Right lobe of liver (tissue), 6 donors: ENCODE measurements at places on chromosomes 1 and 21. TPM values are rescaled to one million over a fixed set of nuclear protein-coding genes. Genes with fewer than 3 reads are reported as not detected.

- DNase-seq, result no peak
Measured at GRCh38 chr1:15833842-15834405, 13.6 kb upstream of the SPEN start.

DNA sequence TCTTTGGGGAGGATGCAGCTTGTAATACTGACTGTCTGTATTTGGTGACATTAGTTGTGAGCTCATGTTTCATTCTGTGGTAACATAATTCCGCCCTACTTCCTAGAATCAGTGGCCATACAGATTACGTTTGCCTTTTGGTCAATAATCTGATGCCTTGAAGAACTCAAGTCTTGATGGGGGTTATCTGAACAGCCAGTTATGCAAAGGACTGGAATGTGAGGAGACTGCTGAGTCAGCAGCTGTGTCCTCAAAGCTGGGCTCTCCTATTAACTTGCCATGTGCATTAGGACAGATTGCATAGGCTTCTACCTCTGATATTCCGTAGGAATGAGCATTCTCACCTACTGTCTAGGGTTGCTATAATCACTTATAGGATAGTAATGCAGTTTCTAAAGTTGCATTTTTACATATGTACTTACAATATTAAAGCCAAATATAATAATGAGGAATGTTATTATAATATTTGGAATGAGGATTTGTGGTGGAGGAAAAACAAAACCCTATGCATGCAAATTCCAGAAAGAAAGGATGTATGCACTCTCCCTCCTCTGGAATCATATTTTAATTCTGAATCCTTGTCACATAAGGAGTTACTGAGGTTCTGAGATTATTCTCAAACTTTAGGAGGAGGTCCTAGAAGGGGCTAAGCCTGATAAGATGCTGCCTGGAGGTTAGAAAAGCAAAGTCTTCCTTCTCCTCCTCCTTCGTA is 116.0 kb downstream of the NOS1AP start:
- no peak for DNase-seq

DNA sequence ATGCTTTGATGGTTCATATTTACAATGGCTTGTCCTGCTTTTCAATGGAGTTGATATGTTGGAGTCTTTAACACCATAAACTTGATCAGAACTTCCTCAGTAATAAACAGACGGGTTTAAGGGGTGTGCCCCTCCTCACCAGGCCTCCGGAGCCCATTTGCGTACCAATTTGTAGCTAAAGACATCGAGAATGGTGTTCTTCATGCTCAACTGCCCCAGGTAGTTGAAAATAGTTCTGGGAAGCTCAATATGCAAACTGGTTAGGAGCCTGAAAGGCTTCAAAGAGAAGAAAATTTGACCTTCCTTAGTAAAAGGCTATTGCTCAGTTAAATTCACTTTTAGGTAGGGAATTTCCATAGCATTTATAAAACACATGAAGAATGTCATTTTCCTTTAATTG is 68.1 kb upstream of the RRP15 start:
- no peak for DNase-seq

GRCh38 chr1:19427087-19427781 is 58.1 kb downstream of the CAPZB start:
- no peak for DNase-seq

Gene DPT
- 2.2 TPM for total RNA-seq

DNA sequence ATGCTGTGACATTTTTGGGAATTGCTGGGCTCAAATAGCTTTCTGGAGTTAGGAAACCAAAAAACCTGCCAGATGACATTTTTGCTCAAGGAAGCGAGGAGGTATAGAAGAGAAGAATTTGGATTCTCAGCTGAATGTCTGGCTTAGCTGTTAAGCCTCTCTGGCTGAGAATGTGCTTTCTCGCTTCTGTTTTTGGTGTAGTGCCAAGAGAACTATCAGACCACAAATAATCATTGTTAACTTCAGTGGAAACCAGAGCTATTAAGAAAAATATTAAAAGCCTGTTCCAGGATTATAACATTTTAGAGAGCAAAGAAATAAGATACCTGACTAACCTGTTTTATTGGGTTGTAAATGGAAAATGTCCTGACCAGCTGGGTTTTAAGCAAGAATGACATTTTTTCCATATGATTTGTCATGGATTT is 39.5 kb upstream of the DIPK1A start:
- DNase-seq, result no peak

GRCh38 chr1:192379554-192379953 is 62.8 kb downstream of the RGS21 start:
- no peak for DNase-seq

DNA sequence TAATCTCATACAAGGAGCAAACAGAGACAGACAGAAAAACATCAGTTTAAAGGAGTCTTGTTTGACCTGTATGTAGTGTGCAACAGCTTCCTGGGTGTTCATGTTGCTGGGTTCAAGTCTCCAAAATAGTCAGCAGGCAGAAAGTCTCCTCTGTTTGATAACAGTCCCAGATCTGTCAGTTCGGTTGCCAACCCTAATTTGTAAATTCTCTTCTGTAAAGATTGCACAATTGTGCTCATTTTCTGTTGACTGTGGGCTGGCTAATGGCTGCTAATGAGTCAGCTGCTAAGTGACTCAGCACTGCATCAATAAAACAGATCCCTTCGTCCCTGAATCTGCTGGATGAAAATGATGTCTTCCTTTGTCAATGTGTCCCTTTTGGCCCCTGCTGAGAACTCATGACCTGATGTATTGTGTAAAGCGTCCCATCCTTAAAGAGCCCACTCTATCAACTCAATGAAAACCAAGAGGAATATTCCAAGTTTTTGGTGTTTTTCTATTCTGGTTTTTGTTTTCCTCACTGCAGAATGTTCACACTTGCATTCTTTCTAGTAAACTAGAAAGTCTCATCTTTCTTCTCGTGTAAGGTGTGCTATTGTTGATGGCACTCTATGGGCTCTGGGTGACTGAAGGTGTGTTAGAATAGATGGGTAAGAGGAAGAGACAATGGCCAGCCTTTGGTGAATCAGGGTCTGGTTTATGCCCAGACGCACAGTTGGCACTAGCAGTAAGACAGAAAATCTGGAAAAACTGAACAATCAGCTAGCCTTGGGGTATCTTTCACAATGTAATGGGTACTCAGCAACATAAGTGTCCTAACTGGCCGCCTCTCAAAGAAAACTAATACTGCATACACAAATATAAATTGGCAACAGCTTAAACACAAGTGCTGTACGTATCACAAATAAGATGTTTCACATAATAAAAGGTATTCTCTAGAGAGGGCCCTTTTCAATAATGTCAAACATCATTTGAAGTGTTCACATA is 75.1 kb upstream of the SIPA1L2 start:
- no peak for DNase-seq
